ENCODE measurements at places on chromosomes 3 and 15.

DNA sequence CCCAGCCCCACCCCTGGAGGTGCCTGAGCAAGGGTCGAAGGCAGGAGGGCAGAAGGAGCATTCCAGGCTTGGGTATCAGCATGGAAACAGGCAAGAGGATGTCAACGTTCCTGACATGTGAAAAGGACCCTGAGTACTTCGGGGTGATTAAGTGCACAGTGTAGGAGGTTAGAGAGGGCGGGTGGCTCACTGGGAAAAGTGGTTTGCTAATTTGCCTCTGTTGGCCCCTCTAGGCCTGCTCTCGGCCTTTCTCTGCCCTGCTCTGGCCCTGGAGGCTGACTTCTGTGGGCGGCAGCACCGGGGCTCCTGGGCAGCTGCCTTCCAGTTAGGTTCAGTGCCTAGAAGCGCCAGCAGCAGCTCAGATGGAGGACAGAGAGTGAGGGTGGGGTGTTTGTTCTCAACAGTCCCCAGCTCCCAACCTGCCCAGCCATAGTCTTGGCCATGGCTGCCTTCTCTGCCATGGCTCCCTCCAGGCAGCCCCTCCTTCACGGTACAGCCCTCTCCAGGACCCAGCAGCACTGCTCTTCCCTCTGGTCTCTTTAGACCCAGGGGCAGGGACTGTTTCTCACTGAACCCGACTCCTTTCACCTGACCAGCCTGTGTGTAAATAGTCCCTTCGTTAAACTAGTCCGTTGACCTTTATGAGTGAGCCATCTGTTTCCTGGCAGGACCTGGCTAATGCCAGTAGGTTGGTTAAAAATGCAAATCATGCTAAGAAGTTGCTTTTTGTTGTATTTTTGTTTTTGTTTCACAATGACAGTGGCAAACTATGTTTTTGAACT lies 107.1 kb upstream of the TPM1 start:
- no peak for DNase-seq

DNA sequence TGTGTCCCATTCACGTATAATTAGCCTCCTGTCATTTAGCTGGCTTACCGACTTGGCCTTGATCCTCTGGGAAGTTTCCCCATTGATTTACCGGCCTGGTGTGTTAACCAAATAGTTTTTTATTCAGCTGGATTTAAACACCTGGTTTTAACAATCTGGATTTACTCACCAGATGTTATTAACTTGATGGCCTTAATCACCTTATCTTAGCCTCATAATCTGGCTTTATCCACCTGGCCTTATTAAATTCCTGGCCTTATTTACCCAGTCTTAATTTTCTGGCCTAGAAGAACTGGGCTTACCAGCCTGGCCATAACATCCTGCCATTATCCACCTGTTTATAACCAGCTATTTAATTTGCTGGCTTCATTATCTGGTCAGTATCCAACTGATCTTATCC lies 89.9 kb downstream of the IL12A start:
- DNase-seq = no peak

DNA sequence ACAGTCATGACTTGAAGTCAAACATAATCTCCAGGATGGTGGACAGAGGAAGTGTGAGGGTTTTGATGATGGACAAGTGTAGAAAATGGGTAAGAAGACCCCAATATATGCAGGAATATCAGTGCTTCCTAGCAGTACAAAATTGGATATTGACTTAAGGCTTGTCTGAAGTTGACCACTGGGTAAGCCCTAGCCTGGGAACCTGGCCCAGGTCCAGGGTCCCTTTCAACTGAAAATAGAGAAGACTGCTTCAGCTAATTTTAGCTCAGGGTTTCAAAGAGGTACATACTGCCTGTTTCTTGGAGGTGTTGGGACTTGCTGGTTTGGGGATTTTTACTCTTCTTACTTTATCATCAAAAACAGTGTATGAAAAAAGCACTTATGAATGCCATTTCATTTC lies 4.7 kb downstream of the NR1D2 start:
- no peak for DNase-seq

DNA sequence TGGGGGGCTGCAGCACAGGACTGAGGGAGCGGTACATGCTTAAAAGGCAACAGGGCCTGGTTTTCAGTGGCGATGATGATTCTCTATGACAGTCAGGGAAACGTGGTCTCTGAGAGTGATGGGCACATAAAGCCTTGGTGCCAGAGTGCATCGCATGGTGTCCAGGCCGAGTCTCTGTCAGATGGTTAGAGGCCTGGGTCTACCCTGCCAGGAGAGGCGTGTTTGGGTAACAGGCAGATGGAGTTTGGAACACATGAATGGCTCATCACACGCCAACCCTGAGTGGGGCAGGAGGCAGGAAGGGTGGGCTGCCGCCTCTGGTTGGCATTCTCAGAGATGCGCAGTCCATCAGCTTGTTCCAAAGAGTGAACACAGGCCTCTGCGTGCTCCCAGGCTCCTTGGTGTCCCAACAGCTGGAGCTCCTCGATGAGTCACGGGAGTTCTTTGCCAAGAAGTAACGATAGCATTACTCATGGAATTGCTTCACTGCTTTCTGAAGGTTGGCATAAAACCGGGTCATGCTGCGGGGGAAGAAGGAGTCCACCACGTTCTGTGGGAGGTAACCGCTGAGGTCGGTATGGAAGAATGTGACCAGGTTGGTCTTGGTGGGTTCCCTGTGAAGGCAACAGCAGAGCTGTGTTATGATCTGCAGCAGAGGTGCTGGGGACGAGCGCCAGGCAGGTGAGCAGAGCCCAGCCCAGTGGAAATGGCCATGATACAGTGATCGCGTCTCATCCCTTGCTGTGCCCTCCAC lies 11.0 kb downstream of the STARD5 start:
- DNase-seq = peak; percentile 77

- DNase-seq = no peak
These were observed 35.1 kb downstream of the SLC25A26 start for GRCh38 chr3:66255865-66256264.
